ENCODE measurements at places on chromosomes 5 and 9. TPM values are rescaled to one million over a fixed set of nuclear protein-coding genes. Genes with fewer than 3 reads are reported as not detected.
A peak's percentile ranks its signal among the peaks of the same experiment; 100 is the strongest.

DNA sequence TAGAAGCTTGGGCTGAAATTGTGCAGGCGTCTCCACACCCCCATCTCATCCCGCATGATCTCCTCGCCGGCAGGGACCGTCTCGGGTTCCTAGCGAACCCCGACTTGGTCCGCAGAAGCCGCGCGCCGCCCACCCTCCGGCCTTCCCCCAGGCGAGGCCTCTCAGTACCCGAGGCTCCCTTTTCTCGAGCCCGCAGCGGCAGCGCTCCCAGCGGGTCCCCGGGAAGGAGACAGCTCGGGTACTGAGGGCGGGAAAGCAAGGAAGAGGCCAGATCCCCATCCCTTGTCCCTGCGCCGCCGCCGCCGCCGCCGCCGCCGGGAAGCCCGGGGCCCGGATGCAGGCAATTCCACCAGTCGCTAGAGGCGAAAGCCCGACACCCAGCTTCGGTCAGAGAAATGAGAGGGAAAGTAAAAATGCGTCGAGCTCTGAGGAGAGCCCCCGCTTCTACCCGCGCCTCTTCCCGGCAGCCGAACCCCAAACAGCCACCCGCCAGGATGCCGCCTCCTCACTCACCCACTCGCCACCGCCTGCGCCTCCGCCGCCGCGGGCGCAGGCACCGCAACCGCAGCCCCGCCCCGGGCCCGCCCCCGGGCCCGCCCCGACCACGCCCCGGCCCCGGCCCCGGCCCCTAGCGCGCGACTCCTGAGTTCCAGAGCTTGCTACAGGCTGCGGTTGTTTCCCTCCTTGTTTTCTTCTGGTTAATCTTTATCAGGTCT lies at the start of gene C9orf72:
C9orf72 (minus strand) TSS at position 564 of the 716 bp plus-strand sequence. CDS start 6,361 bp downstream, outside the sequence.
- peak; percentile 85 for DNase-seq
- no peaks in the 10 kb centered on the region for H3K27me3 ChIP-seq
- peak within 1 kb of the TSS; percentile 97 for H3K27ac ChIP-seq
- peak within 1 kb of the TSS; percentile 84 for H3K4me3 ChIP-seq
- H3K36me3 ChIP-seq = no peaks in the 10 kb centered on the region

DNA sequence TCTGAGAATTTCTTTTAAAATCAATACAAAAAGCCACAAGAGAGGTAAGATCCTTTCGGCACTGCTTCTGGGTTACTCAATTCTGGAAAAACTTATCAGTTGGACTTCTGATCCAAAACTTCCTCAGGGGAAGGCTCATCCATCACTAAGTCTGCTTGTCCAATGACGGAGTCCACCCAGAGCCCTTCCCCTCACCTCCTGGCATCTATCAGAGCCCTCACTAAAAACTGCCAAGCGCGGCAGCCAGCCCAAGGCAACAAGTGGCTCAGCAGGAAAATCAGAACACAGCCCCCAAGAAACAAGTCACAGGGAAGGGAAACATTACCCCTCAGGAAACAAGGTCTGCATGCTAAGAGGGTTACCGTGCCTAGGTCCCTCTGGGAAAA lies 869 bp upstream of the ESM1 start:
- H3K27ac ChIP-seq = no peak overlapping the region
- H3K4me1 ChIP-seq = no peaks in the 10 kb centered on the region
- H3K27me3 ChIP-seq = no peaks in the 10 kb centered on the region
- no peak overlapping the region for H3K4me3 ChIP-seq
- H3K36me3 ChIP-seq = no peaks in the 10 kb centered on the region

DNA sequence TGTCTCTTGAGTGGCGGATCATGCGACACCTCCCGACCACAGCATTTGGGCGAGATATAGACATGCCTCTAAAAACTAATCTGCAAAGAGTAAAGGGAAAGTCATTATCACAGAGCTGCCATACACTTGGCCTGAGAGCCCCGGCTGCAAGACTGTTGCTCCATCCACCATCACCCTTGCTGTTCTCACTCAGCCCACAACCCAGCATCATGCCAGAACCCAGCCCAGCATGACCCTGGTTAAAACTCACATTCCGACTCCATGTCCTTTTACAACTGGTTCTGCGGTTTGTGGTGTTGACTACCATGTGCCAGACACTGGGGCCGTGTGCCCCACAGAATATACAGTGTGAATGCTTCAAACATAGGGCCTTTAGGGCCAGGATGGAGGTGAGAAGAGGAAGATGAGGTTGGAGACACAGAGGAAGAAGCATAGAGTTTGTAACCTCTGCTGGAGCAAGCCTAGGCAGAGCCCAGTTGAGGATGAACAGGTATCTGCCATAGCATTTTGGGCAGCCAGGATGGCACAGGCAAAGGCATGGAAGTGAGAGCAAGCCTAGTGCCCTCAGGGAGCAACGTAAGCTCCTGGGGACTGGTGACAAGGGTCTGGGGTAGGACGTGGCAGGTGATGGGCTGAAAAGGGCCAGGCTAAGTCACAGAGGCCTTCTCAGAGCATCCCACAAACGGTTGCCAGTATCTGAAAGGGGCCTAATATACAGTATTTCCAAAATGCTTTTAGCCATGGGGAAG lies 37.5 kb upstream of the SMU1 start:
- DNase-seq = no peak
- no peak overlapping the region for H3K27ac ChIP-seq
- no peak overlapping the region for H3K4me3 ChIP-seq
- no peaks in the 10 kb centered on the region for H3K4me1 ChIP-seq

DNA sequence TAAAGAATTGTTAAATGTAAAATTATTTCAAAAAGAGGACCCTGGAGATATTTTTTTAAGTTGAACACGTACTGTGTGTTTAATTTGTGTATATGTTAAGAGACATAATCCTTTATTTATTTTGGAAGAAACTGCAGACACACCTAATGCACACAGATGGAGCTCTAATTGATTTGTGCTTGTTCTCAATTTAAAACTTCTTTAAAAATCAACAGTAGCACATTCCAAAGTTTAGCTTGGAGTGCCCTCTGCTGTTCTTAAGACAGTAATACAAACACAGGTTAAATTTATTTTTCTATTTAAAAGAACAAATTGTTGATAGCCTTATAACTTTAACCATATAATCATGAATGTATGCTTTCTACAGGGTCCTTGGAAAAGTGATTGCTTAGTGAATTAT lies 277.6 kb upstream of the ADAMTS16 start:
- H3K27ac ChIP-seq = no peak overlapping the region
- no peak overlapping the region for H3K4me3 ChIP-seq
- no peak for DNase-seq
- no peaks in the 10 kb centered on the region for H3K27me3 ChIP-seq
- no peaks in the 10 kb centered on the region for H3K36me3 ChIP-seq
- no peaks in the 10 kb centered on the region for H3K4me1 ChIP-seq

DNA sequence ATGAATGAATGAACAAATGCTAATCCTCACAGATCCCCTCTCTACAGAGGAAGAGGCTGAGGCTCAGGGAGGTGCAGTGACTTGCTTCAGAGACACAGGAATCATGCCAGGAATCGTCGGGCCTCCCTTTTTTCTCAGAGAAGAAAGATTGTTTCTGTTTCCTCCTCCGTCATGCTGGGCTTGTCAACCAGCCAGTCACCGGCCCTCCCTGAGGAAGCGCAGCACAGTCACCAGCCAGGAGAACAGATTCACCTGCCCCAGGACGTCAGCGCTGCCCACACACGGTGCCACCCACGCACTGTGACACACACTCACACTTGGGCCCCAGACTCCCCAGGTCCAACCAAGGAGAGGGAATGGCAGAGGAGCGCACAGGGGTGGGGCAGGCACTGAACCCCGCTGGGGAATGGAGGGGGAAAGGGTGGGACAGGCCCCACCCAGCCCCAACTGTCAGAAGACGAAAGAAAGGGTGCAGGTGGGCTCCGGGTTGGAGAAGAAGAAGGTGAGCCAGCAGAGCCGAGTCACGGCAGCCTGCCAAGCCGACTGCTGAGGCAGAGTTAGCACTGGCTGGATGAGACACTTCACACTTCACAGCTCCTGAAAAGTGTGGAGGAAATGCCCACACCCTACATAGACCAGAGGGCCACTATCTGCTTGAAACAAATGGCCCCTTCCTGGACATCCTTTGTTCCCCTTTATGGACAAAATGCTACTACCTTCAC lies 13.8 kb upstream of the ERGIC1 start:
- no peaks in the 10 kb centered on the region for H3K27me3 ChIP-seq
- DNase-seq = no peak
- no peak overlapping the region for H3K4me3 ChIP-seq
- no peaks in the 10 kb centered on the region for H3K36me3 ChIP-seq
- H3K27ac ChIP-seq = no peak overlapping the region

DNA sequence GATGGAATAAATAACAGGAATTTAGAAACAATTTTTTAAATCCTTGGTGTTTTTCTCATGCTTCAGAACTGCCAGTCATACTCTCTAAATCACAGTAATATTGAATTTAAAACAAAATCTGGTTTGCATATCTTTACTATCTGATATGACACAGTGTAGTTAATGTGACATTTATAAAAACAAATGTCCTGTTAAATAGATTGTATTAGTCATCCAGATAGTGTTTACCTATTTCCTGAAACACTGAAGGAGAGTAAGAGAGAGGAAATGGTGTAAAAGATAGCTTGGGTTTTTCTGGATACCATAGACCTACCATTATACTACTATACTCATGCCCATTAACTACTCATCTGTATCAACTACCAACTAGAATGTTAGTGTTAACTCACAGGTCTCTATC lies 292.3 kb downstream of the MAN2A1 start:
- no peaks in the 10 kb centered on the region for H3K27me3 ChIP-seq
- H3K36me3 ChIP-seq = no peaks in the 10 kb centered on the region
- no peak overlapping the region for H3K27ac ChIP-seq
- no peak for DNase-seq
- peaks cover 8% of the 10 kb centered on the region for H3K4me1 ChIP-seq
- no peak overlapping the region for H3K4me3 ChIP-seq

DNA sequence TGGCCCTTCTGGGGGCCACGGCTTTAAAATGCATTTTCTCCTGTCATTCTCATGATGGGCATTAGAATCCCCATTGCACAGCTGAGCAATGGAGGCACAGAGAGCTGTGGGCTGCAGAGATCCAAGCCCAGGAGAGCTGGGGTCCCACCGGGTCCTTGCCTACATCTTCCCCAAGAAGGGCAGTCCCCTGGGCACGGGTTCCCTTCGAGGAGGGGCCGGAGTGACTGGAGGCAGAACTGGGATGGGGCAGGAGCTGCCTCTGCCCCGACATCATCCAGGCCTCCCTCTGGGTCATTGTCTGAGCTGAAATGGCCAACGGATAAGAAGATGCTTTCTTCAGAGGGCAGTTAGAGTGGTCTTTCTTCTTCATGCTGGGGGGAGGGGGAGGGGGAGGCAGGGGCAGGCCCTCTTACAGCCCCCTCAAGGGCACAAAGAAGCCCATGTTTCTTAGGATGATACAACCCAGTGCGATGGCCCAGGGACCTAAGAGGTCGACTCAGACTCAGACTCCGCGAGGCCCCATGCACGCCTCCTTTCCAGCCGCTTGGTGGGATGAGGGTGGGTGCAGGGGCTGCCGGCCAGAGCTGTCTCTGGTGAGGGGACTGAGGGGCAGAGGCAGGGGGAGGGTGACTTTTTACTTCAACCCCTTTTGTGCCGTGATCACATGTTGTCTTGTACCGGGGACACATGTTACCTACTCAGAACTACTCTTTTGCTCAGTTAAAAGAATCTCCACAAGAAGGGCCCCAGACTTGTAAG lies 112.4 kb upstream of the IRX2 start:
- no peaks in the 10 kb centered on the region for H3K27me3 ChIP-seq
- no peak overlapping the region for H3K4me3 ChIP-seq
- no peaks in the 10 kb centered on the region for H3K4me1 ChIP-seq

DNA sequence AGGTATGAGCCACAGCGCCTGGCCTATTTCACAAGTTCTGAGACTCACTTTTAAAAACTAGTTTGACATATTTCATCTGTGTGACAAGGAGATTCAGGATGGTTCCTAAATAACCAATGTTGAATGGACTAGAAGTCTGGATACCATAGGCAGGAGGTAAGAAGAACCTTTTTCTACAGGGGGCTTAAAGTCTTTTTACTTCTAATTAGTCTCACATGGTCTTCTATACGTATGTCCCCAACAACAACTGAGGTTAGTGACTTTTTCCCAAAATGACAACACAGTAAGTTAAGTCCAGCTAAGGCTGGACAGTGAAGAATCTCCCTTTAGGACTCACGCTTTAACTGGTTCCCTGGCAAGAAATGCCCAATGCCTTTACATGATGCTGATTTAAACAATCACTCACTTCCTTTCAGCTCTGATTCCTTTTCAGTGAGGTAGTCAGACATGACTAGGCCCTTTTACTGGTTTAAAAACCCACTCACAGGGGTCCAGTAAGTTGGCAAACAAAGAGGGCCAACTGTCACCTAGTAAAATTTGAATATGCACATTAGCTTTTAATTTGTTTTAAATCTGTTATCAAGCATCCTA lies 12.1 kb upstream of the HAUS6 start:
- H3K4me1 ChIP-seq = no peaks in the 10 kb centered on the region
- H3K4me3 ChIP-seq = no peak overlapping the region
- H3K27me3 ChIP-seq = no peaks in the 10 kb centered on the region

- no peak overlapping the region for H3K4me3 ChIP-seq
- no peaks in the 10 kb centered on the region for H3K27me3 ChIP-seq
- H3K4me1 ChIP-seq = no peaks in the 10 kb centered on the region
Observed at GRCh38 chr5:171543148-171543815, 123.8 kb downstream of the FGF18 start.

DNA sequence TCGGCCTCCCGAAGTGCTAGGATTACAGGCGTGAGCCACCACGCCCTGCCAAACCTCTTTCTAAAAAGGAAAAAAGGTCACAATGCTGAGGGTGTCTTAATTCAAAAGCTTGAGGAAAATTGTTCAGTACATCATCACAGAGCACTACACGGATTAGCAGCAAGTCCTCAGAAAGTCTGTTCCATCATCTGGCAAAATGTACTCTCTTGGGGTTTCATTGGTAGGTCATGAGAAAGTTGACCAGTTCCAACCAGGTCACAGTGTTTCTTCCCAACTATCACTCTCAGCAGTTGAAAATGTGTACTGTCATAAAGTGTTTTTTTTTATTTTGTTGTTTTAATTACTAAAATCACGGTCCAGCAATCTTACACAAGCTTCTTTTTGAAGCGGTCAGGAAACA lies 299.6 kb downstream of the FBXL7 start:
- no peak overlapping the region for H3K4me3 ChIP-seq
- H3K27ac ChIP-seq = no peak overlapping the region
- no peaks in the 10 kb centered on the region for H3K4me1 ChIP-seq
- H3K36me3 ChIP-seq = no peaks in the 10 kb centered on the region
- DNase-seq = no peak

GRCh38 chr9:128333451-128333869 lies 6.9 kb upstream of the SLC27A4 start:
- peaks cover 12% of the 10 kb centered on the region for H3K36me3 ChIP-seq
- no peak for DNase-seq
- no peak overlapping the region for H3K4me3 ChIP-seq
- H3K4me1 ChIP-seq = no peaks in the 10 kb centered on the region
- H3K27ac ChIP-seq = no peak overlapping the region
- H3K27me3 ChIP-seq = no peaks in the 10 kb centered on the region

PCSK5 gene
- total RNA-seq = 66.3 TPM

AGXT2 gene
- total RNA-seq = not detected

PCDHGB5 gene
- total RNA-seq = 19.6 TPM

STKLD1 gene
- not detected for total RNA-seq
